ENCODE measurements at places on chromosomes 6 and 20.
A peak's percentile ranks its signal among the peaks of the same experiment; 100 is the strongest.

- no peak for DNase-seq
Measured at GRCh38 chr6:41757931-41758640, 10.9 kb upstream of the PGC start.

- DNase-seq, result no peak
Measured at GRCh38 chr6:45118754-45119153, 209.4 kb upstream of the RUNX2 start.

DNA sequence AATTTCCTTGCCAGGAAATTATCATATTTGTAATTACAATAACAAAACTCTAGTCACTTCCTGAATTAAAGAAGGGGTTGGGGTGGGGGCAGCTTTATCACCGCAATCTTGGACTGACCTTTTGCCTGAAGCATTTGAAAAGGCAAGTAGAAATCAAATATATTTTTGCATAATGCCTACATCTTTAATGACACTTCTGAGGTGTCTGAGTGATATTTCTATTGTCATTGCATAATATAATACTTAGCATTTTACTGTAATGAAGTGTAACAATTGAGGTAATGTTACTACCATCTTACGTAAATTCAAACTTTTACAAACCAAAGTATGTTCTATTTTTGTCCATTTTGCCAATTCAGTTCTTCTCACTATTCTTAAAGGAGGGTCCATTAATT, 65.2 kb downstream of the SYNE1 start:
- DNase-seq, result no peak

DNA sequence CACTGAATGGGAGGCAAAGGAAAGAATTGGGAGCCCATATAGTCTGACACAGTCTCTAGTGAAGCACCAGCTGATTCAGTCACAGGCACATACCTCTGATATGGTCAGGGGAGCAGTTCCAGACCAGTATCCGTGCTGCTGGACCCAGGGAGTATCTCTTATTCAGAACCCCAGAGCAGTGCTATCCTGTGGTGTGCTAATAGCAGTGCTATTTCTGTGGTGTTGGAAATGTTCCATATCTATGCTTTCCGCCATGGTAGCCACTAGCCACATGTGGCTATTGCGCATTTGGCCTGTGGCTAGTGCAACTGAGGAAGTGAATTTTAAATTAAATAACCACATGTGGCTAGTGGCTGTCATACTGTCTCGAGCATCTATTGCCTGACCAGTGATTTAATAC, 11.0 kb downstream of the SCUBE3 start:
- no peak for DNase-seq

DNA sequence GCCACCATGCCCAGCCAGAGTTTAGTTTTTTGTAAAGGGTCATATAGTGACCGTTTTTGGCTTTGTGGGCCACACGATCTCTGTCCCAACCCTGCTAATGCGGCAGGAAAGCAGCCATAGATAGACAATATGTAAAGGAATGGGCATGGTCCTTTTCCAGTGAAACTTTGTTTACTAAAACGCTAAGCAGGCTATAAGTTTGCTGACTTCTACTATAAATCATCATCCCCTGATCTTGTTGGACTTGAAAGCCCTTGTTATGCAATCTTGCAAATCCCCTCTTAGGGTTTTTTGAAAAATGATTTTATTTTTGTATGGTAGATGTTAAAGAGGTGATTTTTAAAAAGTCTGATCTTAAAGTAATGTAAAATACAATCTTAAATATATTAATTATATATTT, 63.6 kb downstream of the CBFA2T2 start:
- DNase-seq, result no peak

DNA sequence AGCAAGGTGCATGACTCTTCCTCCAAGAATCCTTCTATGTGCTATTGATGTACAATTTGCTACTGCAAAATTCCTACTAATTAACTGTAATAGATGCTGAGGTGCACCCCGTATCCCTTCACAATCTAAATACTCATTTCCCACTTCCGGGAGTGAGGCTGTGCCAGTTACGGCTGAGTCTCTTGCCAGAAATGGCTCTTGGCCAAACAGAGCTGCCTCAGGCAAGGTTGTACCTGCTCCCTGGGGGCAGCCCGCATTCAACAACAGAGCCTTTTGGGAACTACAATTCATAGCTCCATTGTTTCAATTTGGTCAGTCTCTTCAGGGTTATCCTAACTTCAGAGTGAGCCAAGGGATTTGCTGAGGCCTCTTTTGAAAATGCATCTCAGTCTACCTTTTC, 789.8 kb upstream of the MAP3K7 start:
- DNase-seq, result no peak

- no peak for DNase-seq
Measured at GRCh38 chr6:33708516-33709204, 2.8 kb downstream of the UQCC2 start.

GRCh38 chr6:148999929-149000468, 253.2 kb downstream of the UST start:
- DNase-seq, result peak; percentile 88

GRCh38 chr6:168367285-168367751, 47.7 kb upstream of the DACT2 start:
- no peak for DNase-seq

- no peak for DNase-seq
Measured at GRCh38 chr6:105746509-105746908, 339.6 kb upstream of the PRDM1 start.

- no peak for DNase-seq
Measured at GRCh38 chr20:46713957-46714834, 4.7 kb downstream of the SLC2A10 start.

All from ACHN (cell line).